ENCODE measurements at places on chromosomes 6 and 20. TPM values are rescaled to one million over a fixed set of nuclear protein-coding genes. Genes with fewer than 3 reads are reported as not detected.

- DNase-seq = no peak
- peaks cover 27% of the 10 kb centered on the region for H3K4me1 ChIP-seq
- peaks cover 4% of the 10 kb centered on the region for H3K36me3 ChIP-seq
- no peak overlapping the region for H3K27ac ChIP-seq
- no peaks in the 10 kb centered on the region for H3K27me3 ChIP-seq
These were observed 296.1 kb downstream of the ZFAND3 start for GRCh38 chr6:38115626-38116008.

DNA sequence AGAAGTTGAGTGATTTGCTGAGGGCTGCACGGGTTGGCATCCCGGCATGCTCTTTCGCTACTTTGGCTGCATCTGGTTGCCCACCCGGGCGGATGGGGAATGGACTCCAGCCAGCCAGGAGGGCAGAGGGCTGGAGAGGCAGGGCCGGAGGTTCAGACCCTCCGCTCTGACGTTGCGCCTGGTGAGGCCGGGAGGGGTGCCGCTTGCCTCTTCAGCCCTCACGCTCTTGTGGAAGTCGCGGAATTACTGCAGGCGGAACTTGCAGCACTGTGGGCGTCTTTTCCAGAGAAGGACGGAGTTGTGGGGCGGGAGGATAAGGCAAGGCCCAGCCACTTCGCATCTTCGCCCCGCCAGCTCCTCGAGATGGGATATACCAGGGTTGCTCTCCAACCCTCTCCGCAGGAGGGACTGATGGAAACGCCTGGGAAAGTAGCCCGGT is 656 bp downstream of the RTEL1 start:
- no peak for DNase-seq
- peak overlapping the region; percentile 91 for H3K27ac ChIP-seq
- H3K4me1 ChIP-seq = peaks cover 25% of the 10 kb centered on the region
- H3K4me3 ChIP-seq = peak overlapping the region; percentile 96

DNA sequence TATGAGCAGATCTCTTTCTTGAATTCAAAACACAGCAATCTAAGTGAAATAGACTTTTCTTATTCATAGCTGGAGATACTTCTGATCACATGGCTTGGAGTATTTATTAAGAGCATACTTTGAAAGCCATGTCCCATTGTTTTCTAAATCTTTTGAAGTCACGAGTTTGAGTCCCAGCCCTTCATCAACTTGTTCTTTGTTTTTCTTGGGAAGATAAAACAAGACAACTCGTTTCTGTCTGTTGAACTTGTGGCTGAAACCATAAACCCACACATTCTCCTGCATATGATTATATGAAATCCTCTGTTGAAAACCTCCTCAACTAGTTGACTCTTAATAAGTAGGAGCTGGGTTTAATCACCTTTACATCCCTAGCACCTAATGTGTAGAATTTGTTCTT is 3.3 kb downstream of the RNF144B start:
- H3K27me3 ChIP-seq = peaks cover 9% of the 10 kb centered on the region
- no peak overlapping the region for H3K27ac ChIP-seq
- DNase-seq = no peak
- no peaks in the 10 kb centered on the region for H3K36me3 ChIP-seq
- no peak overlapping the region for H3K4me3 ChIP-seq
- H3K4me1 ChIP-seq = peaks cover 35% of the 10 kb centered on the region

DNA sequence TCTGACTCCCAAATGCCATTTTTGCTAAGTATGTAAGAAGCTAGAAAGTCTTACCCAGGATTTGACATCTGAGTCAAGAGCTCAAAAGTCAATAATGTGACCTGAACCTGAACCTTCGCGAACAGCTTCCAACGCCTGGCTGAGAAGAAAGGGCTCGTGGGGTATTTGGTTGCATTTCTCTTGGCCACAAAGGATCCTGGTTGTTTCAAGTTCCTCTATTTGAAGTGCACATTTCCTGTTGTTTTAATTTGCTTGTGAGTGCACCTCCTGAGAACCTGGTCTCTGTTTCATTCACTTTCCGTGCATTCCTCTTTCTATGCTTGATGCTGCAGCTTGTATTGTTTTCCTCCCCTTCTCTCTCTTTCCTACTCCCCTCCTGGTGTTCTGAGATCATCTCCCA is 212.5 kb downstream of the FOXA2 start:
- no peak overlapping the region for H3K4me3 ChIP-seq
- H3K27me3 ChIP-seq = peaks cover 74% of the 10 kb centered on the region
- H3K4me1 ChIP-seq = peaks cover 4% of the 10 kb centered on the region
- H3K27ac ChIP-seq = no peak overlapping the region
- no peak for DNase-seq

- peaks cover 38% of the 10 kb centered on the region for H3K36me3 ChIP-seq
- no peak for DNase-seq
- no peak overlapping the region for H3K4me3 ChIP-seq
- H3K4me1 ChIP-seq = peaks cover 19% of the 10 kb centered on the region
These were observed 247.8 kb downstream of the PRL start for GRCh38 chr6:22049002-22049401.

DNA sequence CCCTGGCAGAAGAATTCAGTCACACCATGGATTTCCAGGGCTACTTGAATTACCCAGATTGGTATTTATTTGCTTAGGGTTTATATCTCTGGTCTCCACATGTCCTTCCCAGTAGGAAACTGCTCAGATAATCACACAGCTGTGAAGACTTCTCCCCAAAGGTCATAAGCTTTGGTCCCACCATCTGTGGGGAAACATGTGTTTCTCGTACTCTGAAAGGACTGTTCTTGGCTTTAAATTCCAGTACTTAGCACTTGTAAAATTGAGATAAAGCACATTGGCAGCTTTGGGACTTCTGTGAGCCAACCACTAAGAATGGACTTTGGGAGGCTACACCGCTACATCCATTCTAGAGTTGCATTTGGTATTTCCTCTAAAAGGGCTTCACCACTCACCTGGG is 205.3 kb upstream of the FOXA2 start:
- no peak for DNase-seq
- no peak overlapping the region for H3K27ac ChIP-seq
- peaks cover 7% of the 10 kb centered on the region for H3K27me3 ChIP-seq
- H3K36me3 ChIP-seq = no peaks in the 10 kb centered on the region
- peaks cover 10% of the 10 kb centered on the region for H3K4me1 ChIP-seq

DNA sequence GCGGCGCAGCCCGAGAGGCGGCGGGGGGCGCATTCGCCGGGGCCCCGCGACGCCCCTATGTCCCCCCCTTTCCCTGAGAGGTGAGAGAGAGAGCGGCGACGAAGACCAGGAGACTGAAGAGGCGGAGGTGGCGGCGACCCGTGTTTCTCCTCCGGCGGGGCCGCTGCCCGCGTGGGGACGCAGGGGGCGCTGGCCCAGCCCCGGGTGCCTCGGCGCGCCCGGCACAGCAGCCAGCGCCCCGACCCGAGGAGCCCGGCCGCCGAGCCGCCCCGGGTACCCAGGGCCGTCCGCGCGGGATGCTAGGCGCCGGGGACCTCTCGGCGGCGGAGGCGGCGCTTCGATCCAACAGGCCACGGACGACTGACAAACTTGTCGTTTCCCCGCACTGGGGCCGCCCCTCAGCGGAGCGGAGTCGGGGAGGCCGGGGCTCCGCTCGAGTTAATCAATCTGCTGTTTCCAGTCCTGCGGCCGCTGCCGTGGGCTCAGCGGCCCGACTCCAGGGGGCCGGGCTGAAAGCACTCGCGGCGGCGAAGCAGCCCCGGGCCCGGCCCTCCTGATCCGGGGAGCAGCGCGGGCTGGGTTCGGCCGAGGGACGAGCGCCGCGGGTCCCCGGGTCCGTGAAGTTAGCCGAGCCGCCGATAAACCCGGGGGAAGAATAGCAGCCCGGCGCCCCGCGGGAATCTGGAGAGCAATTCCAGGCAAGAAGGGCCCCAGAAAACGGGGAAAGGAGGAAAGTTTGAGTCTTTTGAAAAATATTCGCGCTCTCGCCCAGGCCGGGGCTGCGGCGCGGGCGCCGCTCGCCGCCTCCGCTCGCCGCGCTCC is 631 bp downstream of the MDGA1 start:
- peak; percentile 50 for DNase-seq
- no peak overlapping the region for H3K27ac ChIP-seq
- H3K4me3 ChIP-seq = peak overlapping the region; percentile 86
- peaks cover 22% of the 10 kb centered on the region for H3K4me1 ChIP-seq

DNA sequence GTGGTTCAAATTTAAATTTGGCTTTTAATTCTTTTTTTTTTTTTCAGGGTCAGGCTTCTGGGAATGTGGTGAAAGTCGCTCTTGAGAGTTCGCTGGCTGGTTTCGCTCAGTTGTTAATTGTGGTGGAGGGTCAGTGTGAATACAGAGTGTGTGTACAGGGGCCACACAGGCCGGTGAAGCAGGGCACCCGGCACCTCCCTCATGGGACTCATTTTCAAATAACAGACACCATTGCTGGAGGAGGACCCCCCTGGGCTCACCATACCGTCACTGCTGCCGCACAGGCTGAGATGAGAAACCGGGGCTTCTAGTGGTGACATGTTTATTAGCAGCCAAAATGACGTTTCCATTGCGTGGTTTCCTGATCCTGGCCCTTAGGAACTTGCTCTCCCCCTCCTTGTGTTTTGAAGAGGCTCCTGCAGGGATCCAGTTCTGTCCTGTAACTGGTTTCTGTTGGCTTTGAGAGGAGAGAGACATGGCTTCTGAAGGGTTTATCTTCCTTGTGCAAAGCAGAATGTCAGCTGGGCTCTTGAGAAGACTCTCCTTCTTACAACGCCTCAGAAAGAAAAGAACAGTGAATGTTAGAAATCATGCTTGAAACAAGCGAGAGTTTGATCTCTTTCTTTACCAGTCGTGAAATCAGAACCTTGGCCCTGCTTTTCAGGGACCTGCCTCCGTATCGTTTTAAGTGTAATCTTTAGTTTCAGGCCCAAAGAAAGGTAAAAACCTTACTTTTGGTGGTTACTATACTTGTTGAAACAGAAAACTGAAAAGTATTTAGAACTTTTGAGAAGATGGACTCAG is 37.8 kb downstream of the DUSP22 start:
- H3K4me1 ChIP-seq = no peaks in the 10 kb centered on the region
- no peaks in the 10 kb centered on the region for H3K36me3 ChIP-seq
- DNase-seq = no peak
- H3K27ac ChIP-seq = no peak overlapping the region
- no peaks in the 10 kb centered on the region for H3K27me3 ChIP-seq

DNA sequence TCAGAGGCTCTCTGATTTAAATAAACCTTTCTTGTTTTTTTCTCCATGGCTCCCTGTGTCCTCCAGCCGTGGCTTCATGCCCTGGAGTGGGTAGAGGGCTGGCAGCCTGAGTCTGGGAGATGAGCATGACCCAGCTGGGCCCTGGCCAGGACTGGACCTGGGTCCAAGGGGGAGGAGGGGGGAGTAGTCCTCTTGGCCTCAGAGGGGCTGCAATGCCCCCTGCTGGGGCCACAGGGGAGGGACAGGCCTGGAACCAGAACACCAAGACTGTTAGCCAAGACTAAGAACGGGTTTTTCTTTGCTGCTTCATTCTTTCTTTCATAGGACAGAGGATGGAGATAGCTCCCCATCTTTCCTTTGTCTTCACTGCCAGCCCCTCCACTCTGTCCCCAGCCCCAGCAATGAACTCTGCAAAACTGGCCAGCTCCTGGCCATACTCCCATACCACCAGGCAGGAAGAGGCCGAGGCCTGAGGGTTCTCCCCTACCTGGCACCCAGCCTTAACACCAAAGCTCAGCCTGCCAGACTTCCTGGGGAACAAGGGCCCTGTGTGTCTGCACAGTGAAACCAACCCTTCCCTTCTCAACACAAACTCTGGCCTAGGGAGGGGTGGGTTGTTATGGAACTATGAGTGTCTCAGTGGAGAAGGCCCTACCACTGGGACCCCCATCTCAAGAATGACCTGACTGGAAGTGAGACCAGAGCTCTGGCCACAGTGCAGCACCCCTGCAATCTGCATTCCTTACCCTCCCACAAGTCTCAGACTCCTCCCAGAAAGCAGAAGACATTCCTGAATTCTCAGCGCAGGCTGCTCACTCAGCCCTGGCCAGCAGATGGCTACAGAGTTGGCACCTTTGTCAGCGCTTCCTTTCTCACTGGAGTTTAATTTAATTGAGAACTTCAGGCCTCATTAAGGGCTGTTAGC is 11.0 kb downstream of the SLC29A1 start:
- H3K36me3 ChIP-seq = no peaks in the 10 kb centered on the region
- DNase-seq = no peak
- H3K4me1 ChIP-seq = peaks cover 35% of the 10 kb centered on the region
- peaks cover 3% of the 10 kb centered on the region for H3K27me3 ChIP-seq

DNA sequence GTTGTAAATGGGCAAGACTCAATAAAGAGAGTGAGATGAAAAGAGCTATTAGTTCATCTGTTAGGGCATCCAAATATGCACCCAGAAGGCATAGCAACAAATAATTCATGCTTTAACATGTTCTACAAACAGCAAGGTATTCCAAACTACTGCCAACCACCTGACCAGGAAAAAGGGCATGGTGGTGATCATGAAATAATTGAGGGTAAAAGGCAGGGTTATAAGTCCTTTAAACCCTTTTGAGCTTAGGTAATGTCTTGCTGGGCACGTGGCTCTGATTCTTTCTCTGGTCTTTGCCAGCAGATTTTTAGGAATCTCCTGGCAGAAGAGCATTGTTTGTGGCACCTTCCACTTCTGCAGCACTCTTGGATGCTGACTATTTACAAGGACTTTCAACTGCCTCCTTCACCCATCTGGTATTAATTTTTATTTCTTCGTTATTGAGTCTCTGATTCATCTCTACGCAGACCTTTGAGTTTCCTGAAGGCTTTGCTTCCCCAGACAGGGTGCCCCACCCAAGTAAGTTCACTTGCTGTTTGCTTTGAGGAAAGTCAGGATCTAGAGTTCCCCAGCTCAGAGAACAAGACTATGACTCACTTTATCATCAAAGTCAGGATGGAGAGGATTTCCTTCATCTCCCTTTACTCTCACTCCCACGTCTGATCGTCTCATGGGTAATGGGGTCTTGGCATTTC is 83.4 kb upstream of the NEDD9 start:
- H3K27me3 ChIP-seq = no peaks in the 10 kb centered on the region
- no peak for DNase-seq
- peak overlapping the region; percentile 3 for H3K27ac ChIP-seq

- H3K4me1 ChIP-seq = no peaks in the 10 kb centered on the region
- H3K27ac ChIP-seq = no peak overlapping the region
- peaks cover 6% of the 10 kb centered on the region for H3K27me3 ChIP-seq
- no peak overlapping the region for H3K4me3 ChIP-seq
- DNase-seq = no peak
- H3K36me3 ChIP-seq = no peaks in the 10 kb centered on the region
These were observed 47.1 kb upstream of the NXT1 start for GRCh38 chr20:23303325-23304102.

- peaks cover 16% of the 10 kb centered on the region for H3K36me3 ChIP-seq
- no peaks in the 10 kb centered on the region for H3K4me1 ChIP-seq
- no peak overlapping the region for H3K4me3 ChIP-seq
- no peaks in the 10 kb centered on the region for H3K27me3 ChIP-seq
- no peak for DNase-seq
These were observed 88.8 kb downstream of the ATRN start for GRCh38 chr20:3559637-3560036.

The SH3BGRL2 gene
- 24.7 TPM for total RNA-seq

The BPIFB1 gene
- total RNA-seq = not detected

The SCUBE3 gene
- 51.9 TPM for total RNA-seq

The LY6G5C gene
- 2.3 TPM for total RNA-seq

The TPD52L1 gene
- total RNA-seq = 209 TPM

The DEFB128 gene
- total RNA-seq = not detected

The MAP7 gene
- total RNA-seq = 15.5 TPM
